GM23338 (cell line): ENCODE measurements at places on chromosomes 7 and 10.
A peak's percentile ranks its signal among the peaks of the same experiment; 100 is the strongest.

DNA sequence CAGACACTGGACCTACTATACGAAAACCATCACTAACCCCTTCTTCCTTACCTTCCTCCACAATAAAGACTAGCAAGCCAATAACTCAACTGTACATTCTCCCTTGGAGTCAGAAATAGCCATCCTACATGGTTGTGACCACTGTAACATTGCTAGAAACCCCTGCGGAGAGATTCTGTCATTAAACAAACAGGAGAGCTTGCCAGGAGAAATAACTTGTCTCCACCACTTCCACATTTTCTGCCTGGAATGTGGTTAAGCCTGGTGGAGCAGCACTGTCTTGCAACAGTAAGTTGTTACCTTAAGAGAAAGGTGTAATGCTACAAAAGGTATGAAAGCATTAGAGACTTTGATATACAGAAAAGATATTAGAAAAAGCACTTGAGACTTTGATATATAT lies 45.8 kb downstream of the THSD7A start:
- peak; percentile 54 for DNase-seq

DNA sequence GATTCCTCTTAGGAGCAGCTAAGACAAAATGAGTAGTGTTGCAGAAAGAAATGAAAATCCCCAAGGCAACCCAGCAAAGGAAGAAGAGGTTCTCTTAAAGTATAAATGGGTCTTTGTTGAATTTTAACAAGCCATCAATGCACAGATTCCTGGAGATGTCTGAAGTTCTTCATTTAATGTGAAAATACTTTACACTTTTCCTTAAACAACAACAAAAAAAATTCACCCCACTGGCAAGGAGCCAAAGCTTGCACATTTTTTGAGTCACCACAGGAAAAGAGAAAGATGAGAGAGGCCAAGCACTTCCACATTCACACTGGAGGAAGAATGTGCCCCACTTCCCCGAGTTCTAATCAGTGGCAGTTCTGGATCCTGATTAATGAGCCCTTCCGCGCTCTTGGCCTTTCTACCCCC lies 286.4 kb upstream of the MEOX2 start:
- no peak for DNase-seq

DNA sequence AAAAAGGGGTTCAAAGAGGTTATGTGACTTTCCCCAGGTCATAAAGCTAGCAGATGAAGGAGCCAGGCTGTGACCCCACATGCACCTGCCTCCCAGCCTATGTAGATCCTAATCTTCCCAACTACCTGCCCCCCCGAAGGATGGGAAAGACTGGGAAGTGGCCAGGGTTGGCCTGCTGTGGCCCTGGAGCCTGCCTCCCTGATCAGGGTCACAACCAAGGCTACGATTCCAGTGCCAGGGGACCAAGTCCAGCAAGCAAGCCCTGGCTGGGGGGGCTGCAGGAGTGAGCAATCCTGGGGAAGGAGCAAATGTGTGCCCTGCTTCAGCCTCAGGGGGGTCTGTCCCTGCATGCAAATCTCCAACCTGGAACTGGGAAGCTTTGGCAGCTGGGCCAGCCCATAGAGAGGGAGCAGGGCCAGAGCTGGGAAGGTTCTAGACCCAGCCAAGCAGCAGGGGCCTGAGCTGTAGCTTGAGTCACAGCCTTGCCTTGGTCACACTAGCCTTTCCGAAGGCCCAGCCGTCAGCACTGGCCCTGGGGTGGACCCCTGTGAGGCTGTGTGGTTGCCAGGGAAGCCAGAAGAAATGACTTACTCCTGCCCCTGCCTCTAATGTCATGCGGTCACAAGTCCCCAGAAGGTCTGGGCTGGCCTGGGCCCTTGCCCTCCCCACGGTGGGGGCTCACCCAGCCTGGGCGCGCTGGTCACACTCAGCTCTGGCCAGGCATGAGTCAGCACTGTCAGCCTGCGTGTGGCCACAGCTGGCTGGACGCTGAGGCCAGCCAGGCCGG lies 96.4 kb upstream of the ZMIZ1 start:
- no peak for DNase-seq

DNA sequence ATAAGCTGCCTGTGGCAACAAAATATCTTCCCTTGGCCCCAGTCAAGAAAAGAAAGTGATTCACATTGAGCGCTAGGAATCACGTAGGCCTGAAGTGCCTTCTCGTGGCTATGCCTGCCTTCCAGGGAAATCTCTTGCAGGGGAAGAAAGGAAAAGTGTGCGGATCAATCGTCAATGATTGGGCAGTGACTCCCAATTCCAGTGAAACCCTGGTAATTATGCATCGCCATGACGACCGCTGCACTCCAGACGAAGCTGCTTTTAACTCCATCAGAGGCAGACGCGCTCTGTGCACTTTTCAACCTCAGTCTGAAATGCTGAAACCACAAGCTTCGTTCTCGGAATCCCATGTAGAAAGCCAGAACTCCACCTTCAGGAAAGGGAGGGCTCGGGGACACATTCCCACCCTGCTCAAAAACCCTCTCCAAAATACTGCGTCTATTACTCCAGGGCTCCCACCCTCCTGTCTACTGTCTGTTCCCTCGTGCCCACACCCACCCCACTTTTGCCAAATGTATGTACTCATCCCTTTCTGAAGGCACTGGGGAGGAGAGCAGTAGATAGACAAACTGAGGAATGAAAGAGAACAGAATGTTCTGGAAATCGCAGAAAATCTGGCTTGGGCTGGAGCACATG lies 24.2 kb upstream of the PRKAG2 start:
- DNase-seq: no peak

DNA sequence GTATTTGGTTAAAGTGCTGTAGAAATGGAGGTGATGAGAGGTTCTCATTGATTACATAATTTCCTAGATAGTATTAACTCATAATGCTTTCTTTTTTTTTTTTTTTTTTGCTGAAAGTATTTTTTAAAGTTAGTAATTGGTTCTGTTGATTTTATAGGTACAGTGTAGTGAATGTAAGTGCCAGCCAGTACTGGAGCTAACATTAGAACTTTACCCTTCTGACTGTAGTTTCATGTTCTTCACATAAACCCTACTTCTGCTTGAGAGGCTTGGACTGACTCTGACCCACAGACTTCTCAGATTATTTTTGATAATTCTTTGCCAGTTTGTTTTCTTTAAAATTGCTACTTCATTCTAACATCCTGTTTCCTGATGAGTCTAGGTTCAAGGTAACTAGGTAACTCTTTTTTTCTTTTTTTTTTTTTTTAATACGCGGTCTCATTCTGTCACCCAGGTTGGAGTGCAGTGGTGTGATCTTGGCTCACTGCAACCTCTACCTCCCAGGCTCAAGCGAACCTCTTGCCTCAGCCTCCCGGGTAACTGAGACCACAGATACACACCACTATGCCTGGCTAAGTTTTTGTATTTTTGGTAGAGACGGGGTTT lies 92.2 kb upstream of the OIT3 start:
- no peak for DNase-seq

DNA sequence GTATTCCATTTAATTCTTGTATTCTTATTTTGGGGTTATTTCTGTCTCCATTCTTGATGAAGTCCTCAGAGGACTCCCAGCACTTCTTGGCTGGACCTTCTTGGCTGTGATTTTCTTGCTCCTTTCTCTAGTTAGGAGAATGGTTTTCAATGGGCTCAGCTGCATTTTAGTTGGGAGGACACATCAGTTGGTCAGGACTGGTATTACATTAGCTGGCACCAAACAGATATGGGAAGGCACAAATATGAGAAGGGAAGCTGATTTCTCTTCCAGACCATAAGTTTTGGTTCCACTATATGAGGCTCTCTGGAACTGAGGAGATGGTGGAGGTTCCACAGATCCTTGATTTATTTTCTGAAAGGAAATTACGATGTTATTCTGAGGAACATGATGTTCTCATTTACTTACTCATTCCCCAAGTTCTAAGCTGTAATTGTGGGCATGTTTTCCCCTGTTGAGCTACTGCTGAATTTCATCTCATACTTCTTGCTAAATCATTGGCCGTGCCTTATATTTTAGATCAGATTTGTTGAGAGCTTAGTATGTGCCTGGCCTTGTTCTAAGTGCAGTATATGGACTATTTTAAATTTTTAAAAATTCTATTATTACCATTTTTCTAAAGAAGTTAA lies 261.0 kb downstream of the THSD7A start:
- DNase-seq: no peak

GRCh38 chr7:140232957-140233917 lies 56.5 kb upstream of the KDM7A start:
- DNase-seq: no peak

DNA sequence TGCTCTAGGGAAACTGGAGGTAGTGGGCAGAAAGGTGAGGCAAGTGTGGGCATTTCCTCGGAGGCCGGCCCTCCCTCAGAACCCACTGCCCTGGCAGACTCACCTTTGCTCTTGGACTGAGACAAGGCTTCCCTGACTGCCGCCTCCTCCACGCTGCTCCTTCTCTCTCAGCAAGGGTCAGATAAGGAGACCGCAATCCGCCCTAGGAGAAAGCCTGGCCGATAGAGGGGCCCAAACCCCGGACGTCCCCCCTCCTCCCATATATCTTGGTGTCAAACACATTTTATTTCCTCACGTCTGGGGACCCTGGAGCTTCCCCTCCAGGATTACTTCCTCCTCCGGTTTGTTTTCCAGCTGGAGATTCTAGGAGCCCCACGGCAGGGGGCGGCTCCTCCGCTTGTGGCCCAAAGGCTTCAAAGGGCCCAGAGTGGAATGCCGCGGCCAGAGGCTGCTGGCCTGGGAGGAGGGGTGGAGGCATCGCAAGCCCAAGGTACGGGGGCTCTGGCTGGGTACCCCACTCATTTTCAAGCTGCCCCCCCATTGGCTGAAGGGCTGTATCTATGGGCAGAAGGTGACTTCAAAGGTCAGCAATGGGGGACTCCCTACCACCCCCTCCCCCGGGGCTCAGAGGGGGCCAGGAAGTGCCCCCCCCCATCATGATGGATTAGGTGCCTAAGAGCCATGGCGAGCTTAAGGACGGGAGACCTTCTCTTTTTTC lies 31.7 kb upstream of the LBX1 start:
- peak; percentile 87 for DNase-seq

DNA sequence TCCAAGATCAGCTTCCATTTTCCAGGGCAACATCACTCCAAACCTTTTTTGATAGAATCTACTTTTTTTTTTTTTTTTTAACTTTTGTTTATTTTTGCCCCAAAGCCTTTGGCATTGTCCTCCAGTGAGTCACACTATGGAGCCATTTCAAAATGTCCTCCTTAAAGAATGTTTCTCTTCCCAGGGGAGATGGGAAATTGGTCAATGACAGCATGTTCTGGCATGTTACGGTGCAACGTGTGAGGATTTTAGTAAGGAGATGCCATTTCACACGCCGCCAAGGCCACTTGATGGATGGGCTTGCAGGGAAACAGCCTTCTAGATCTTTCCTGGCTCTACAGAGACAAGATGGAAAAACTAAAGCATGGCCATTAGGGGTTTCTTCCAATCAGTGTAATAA lies 30.7 kb upstream of the TRIL start:
- DNase-seq: no peak

- peak; percentile 64 for DNase-seq
Measured at GRCh38 chr7:101567230-101567629, 61.9 kb downstream of the MYL10 start.

- no peak for DNase-seq
Measured at GRCh38 chr10:48907730-48908129, 31.9 kb downstream of the LRRC18 start.

DNA sequence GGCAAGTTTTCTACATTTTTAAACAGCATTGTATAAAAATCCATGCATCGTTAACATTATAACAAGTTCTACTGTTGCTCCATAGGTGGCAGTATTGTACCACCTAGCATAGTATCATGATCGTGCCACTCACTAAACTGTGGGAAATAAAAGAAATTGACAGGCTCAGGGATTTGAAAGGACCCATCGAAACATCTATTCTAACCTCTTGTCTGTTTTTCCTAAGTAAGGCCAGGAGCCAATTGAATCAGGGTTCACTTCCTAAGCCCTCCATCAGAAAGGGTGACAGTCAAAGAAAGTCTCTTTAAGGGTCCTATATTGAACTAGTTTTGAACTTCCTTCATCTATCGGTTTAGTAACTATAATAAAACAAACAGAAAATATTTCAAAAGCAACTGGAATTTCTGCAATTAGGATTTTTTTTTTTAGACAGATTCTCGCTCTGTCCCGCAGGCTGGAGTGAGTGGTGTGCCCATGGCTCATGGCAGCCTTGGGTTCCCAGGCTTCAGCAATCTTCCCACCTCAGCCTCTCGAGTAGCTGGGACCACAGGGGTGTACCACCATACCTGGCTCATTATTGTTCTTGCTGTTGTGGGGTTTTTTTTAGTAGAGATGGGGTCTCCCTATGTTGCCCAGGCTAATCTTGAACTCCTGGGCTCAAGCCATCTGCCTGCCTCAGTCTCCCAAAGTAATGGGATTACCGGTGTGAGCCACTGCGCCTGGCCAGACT lies 9.4 kb downstream of the HACD1 start:
- peak; percentile 79 for DNase-seq

- DNase-seq: no peak
Measured at GRCh38 chr7:18846765-18847215, 270.6 kb downstream of the TWIST1 start.

DNA sequence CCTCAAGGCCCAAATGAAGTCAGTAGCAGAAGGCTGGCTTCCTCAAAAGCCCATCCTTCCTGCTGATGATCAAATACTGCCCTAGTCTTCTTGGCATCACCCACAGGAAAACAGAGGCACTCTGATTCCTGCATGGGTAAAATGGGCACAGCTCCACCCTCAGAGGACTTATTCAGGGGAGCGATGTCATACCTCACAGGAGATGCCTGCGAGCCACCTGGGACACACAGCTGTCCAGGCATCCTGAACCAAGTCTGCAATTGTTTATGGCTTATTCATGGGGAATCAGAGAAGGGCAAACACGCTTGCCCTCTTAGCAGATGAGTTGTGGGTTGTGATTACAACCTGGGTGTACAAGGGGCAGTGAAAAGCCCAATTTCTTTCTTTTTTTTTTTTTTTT lies 22.0 kb upstream of the LMTK2 start:
- no peak for DNase-seq

- no peak for DNase-seq
Measured at GRCh38 chr10:2097937-2098336, 360.6 kb upstream of the ADARB2 start.

- DNase-seq: no peak
Measured at GRCh38 chr7:76326646-76327233, 24.3 kb downstream of the HSPB1 start.

GRCh38 chr10:74502963-74503608 lies 323.3 kb upstream of the KAT6B start:
- DNase-seq: no peak

GRCh38 chr10:131831561-131831960 lies 69.2 kb upstream of the PPP2R2D start:
- no peak for DNase-seq

DNA sequence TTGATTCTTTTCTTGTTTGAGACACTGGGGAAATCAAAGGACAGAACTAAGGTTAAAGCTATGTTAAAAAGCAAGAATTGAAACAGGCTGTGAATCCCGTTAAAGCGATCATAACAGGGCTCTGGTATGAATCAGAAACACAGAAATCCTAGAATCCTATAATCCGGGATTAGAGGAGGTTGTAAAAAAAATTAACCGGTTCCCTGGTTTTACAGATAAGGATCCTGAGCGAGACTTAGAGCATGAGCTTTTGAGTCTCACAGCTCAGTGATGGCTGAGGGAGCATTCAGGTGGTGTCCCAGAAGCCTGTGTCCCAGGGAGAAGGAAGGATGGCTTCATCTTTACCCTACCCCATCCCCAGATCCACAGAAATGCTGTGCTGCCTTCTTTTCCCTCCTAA lies 461.3 kb downstream of the PAXIP1 start:
- DNase-seq: no peak

GRCh38 chr10:112899391-112900065 lies 50.5 kb upstream of the TCF7L2 start:
- DNase-seq: no peak
